ENCODE measurements at places on chromosomes 7 and 10.

DNA sequence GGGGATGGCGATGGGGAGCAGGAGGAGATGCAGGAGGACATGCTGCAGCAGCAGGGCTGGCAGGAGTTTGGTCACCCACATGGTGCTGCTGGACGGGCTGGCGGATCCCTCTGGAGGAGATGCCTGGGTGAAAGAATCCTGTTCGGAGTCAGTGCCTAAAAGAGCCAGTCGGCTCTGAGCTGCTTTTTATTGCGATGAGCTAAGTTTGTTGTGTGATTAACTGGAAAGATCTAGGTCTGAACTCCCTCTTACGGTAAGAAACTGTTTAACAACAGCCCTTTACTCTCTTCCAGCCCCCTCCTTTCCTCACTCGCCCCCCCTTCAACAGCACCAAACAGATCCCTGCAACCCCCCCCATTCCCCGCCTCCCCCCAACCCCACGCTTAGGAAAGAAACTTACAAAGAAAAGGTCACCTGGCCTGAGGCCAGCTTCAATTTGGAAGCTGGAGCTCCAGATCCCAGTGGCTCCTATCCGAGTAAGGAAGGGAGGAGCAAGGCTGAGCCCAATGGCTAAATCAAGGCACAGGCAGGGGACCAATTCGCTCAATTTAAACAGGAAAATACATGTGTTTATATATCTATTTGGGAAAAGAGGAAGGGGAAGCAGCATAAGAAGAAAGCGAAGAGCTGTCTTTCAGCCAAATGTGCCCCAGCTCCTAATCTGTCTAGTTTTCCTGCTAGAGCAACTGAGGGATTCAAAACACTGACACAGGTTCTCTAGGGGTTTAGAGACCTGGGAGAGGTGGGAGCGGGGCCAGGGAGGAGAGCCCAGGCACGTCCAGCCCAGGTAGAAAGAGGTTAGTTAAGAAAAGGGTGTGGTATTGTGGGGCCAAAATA is at the start of gene HGF:
TSS of gene HGF (minus strand) at position 157 of the 837 bp plus-strand sequence. CDS start at position 81, 76 bp downstream.
- peak; percentile 50 for DNase-seq

DNA sequence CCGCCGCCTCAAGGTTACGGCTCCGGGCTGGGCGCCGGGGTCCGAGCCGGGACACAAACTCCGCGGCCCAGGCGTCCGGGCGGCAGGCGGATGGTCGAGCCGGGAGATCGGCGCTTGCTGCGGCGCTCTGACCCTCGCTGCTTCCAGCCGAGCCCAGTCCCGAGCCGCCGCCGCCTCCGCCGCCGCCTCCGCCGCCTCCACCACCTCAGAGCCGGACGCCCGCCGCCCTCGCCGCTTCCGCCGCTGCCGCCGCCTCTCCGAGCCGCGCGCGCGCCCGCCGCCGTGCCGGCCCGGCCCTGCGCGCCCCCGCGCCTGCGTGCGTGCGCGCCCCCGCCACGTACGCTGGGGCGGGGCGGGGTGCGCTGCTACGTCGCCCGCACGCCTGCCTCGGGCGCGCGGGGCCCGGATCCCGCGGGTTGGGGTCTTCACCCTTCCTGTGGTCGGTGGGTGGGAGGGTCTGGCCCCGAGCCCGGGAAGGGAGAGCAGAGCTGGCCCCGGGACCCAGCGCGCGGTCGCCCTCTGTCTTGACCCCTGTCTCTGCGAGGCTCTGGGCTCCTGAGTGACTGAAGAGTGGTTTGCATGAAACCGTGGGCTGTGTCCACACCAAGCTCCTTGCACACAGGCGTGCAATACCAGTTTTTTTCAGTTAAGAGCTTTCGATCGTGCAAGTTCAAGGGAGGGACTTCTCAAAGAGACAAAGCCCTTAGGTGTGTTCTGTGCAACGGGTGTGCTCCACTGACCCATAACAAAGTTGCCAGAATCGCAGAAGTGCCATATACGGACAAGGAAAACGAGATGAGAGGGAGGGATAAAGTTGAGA is at the start of gene SMURF1:
TSS of gene SMURF1 (minus strand) at position 256 of the 820 bp plus-strand sequence. CDS start 328 bp downstream, outside the sequence.
- peak; percentile 64 for DNase-seq

DNA sequence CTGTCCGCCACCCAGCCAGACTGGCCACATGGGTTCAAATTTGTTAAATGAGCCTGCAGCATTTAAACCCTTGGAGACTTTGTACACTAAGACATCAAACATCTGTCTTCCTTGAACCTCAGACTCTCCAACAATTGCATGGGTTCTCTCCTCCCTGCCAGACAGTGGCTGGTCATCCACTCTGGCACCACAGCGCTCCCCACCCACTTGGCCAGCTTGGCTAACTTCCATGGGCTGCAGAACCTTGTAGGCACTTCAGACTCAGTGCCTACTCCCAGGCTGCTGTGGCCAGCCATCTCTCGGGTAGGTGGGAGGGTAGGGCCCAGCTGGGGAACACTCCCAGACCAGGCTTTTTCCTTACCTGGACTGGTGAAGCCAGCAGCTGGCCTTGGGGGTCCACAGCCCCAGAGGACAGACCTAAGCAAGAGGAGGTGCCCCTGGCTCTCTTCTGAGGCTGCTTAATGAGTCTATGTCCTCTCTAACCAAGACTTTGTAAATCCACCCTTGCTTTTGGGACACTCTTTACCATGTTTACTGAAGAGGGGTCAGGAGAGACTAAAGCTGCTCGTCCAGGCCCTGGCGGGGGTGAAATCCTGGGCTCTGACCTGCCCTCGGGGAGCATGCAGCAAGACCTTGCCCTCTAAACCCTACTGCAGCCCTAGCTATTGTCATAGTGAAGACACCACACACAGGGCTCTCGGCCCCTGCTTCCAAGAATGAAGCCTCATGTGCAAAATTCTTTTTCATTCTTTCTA is 82.7 kb downstream of the ARHGAP22 start:
- DNase-seq: no peak

GRCh38 chr10:23056186-23056579 is 39.2 kb upstream of the MSRB2 start:
- DNase-seq: no peak

GRCh38 chr10:93436591-93437085 is 45.5 kb downstream of the MYOF start:
- DNase-seq: no peak

DNA sequence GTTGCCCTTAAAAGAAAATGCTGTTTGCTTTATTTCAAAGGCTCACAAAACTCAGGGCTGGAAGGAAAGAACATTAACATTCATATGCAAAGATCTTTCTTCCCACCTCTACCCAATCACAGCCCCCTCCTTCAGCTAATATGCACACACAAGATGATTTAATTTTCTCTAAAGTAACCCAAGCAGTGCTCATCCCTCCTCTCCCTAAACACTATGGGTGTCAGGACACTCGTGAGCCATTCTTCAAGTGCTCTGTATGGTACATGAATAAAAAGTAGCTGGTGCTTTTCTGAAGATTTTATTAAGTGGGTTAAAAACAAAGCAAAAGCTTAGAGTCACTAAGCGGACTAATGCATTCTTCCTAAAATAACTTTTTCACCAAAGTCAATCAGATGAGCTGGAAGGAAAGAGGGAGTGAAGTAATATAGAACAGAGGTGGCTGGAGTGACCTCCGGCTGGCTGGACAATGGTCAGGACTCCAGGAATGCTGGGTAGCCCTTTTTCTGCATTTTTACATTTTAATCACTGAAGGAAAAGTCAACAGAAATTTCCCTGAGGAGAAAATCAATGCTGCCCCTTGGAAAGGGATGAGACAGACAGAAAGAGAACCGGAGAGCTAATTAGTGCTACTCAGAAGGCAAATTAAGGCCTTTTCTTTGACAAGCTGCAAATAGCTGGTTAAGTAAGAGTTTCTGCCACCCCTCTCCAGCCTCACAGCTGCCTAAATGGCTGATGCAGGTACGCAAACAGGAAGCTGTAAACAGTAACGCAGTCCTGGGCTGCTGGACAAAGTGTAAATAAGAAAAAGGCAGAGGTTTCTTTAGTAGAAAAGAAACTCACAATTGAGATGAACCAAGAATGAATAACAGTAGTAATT is 6.6 kb downstream of the DGKI start:
- no peak for DNase-seq

- no peak for DNase-seq
Measured at GRCh38 chr10:114879541-114880158, 58.1 kb downstream of the FHIP2A start.

DNA sequence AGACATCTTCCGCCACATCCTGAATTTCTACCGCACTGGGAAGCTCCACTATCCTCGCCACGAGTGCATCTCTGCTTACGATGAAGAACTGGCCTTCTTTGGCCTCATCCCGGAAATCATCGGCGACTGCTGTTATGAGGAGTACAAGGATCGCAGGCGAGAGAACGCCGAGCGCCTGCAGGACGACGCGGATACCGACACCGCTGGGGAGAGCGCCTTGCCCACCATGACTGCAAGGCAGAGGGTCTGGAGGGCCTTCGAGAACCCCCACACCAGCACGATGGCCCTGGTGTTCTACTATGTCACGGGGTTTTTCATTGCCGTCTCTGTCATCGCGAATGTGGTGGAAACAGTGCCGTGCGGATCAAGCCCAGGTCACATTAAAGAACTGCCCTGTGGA is 1.9 kb downstream of the KCND2 start:
- no peak for DNase-seq

DNA sequence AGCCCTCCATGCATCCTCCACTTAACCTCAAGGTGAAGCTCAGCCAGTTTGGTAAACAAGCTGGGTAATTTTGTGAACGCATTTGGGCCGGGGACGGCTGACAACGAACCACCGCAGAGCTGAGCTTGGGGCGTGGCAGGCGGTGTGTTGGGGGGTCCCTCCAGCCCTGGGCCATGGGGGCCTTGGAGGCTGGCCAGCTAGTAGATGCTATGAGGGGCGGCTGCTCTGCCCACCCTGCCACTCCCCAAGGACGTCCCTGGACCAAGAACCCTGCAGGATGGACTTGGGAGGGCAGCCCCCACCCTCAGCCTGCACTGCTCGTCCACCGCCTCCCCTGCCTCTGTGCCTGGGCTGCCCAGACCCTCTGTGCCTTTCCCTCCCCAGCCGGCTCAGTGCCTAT is 12.0 kb upstream of the SCART1 start:
- DNase-seq: no peak

DNA sequence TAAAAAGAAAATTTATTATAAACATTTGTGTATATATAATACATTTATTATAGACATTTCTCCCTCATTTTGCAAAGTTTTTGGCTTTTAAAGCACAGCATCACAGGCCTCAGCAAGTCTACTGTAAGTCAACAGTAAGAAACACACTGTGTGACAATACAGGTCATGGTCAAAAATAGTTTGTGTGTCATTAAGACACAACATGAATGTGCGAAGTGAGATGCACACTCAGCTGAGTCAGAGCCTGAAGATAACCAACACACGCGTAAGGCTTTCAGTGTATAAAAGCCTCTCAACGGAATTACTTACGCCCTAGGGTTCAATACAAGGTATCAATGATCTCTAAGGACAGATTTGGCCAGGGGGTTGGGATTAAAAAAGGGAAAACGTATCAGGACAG is 157.6 kb downstream of the PIP4K2A start:
- no peak for DNase-seq

DNA sequence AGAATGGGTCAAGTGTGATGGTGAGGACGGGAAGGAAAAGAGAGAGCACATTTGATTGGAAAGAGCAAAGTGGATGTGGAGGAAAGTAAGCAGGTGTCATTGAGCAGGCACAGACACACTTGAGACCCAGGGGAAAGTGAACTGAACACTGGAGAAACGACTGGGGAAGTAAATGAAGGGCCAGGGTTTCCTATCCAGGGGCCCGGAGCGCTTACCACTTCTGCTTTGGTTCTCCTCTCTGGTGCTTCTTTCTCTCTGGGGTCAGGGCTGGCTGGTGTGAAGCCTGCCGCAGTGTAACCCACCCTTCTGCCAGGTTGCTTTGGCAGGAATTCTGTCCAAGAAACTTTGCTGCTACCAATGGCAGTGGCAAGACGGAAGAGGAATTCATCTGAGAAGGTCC is 219.3 kb downstream of the SKAP2 start:
- no peak for DNase-seq

DNA sequence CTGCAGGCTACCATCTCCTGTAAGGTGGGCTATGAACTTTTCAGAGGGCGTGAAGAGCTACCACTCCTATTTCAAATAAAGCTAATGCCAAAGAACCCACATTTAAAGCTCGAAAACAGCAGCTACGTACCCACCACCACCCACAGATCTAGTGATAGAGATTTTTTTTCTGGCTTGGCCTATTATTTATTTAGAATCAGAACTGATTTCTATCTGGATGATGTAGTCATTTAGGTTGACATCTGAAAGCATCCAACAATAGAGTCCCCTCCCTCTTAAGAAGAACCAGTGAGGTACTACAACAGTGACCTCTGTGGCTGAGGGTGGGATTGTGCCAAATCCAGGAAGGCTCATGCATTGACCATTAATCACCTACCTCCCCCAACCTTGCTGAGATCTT is 113.8 kb upstream of the ADO start:
- DNase-seq: no peak
